ENCODE measurements at places on chromosomes 16 and 17.

DNA sequence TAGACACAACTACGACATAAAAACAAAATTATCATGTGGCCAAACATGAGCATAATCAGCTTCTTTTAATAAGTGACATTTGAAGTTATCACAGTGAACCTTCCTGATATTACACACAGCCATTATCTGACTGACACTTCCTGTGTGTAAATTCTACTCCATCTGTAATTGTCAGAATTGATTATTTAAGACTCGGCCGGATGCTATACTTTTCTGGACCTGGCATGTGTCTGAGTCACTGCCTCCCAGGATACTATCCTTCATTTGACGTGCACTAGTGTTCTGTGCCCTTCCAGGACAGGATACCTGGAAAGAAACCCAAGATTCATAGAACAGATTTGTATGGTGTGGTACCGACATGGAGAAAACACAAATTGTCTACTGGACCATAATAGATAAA, 242.0 kb downstream of the HS3ST3A1 start:
- DNase-seq, result no peak

DNA sequence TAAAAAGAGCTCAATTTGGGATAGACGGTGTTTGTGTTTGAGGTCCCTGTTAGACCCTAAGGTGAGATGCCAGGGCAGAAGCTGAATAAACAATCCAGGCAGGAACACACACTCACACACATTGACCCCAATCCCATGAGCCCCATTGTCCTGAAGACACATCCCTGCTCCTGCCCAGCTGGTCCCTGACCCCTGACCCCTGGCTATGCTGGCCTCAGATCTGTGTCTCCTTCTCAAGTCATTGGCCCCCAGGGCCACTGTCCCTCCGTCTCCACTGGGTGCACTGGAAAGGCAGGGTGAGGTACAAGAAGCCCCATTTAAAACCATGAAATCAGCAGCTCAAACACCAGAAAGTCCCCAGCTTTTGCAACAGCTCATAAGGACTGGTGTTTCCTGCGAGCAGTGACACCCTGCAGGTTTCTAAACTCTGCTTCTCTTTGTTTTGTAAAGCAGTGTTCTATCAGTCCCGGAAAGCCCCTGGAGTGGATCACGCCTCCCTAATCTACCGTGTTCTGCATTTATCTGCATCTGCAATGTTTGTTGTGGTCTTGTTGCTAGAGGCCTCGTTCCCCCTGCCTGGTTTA, 18.0 kb upstream of the ASGR2 start:
- DNase-seq, result no peak

GRCh38 chr16:74942977-74943918, 41.7 kb downstream of the WDR59 start:
- peak; percentile 12 for DNase-seq

DNA sequence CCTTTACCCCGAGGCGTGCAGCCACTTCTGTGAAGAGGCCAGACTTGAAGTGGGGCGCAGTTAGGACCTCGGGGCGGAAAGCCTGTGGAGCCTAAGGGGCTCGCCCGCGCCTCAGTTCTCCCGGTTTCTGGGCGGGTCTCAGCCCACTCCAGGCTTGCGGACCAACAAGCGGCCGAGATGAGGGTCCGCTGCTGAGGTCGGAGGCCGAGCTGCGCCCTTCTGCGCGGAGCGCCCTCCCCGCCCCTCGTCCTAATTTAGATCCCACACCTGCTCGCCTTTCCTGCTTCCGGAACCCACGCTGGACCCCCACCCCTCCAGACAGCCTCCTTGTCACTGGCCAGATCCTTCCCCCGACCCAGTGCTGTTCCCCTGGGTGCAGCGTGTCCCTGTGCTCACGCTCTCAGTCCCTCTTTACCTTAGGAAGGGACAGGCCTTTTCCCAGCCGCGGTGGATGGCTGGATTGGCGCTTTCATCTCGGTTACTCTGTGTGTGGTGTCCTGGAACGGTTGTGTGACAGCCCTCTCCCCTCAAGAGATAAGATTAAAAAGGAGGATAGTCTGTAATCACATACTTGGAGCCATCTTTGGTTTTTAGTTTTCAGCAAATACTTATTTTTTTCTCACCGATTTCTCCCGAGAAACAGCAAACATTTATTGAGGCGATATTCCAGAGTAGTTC, 933 bp upstream of the ATXN7L3 start:
- DNase-seq, result no peak

GRCh38 chr16:89149386-89149785, 22.2 kb upstream of the CDH15 start:
- no peak for DNase-seq

- DNase-seq, result no peak
These were observed 389.5 kb upstream of the ASIC2 start for GRCh38 chr17:33682599-33682998.

GRCh38 chr17:8892338-8892690, 24.8 kb upstream of the PIK3R6 start:
- DNase-seq, result no peak
